Tibial nerve (tissue), 4 donors: ENCODE measurements at places on chromosomes 3 and 15. TPM values are rescaled to one million over a fixed set of nuclear protein-coding genes. Genes with fewer than 3 reads are reported as not detected.

The RPL29 gene
- total RNA-seq, result 809 TPM

The ACP3 gene
- total RNA-seq, result 0.42 TPM

The ZNF502 gene
- 7.8 TPM for total RNA-seq

The JMJD7 gene
- 9.0 TPM for total RNA-seq

The LYZL4 gene
- not detected for total RNA-seq

The KLHL40 gene
- total RNA-seq, result not detected

- no peak for DNase-seq
Measured at GRCh38 chr15:41915255-41915994, 21.6 kb upstream of the SPTBN5 start.

DNA sequence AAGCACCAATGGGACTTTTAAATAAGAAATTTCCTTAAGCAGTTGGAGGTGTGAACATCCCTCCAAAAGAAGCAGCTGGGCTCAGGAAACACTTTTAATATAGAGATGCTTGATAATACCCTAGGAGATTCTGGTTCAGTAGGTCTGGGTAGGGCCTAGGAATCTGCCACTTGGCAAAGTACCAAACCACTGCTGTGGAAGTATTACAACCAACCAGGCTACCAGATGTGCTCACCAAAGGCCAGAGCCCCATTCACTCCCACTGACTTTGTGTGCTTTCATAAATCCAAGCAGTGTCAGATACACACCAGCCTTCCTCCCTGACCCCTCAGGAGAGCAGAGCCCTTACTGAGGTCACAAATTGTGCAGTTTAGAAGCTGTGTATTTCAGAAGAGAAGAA, 162.6 kb downstream of the CCNL1 start:
- peak; percentile 11 for DNase-seq

DNA sequence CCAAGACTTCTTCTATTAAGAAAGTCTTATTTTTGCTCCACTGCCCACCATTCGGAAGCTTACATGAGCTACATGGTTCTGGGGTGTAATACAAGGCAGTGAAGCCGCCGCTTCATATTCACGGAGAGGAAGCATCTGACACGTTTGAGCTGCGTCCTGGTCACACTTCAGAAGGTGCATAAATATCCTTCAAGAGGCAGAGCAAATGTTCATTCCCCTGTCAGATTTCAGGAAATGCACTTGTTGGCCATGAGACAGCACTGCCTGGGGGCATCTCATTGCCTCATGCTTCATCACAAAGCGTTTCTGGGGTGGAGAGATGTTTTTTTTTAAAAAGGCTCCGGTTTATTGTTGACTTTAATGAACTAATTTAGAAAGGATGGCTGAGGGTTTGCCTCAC, 119.9 kb downstream of the CADPS start:
- DNase-seq, result no peak

GRCh38 chr15:86620157-86620556, 540.5 kb downstream of the AGBL1 start:
- DNase-seq, result no peak

- DNase-seq, result no peak
Measured at GRCh38 chr3:196886144-196886543, 18.4 kb downstream of the SENP5 start.

- no peak for DNase-seq
Measured at GRCh38 chr3:173747427-173747826, 349.9 kb downstream of the NLGN1 start.

GRCh38 chr3:183249006-183249718, 3.9 kb upstream of the B3GNT5 start:
- no peak for DNase-seq

GRCh38 chr3:45966950-45967640, 23.8 kb downstream of the CXCR6 start:
- no peak for DNase-seq

DNA sequence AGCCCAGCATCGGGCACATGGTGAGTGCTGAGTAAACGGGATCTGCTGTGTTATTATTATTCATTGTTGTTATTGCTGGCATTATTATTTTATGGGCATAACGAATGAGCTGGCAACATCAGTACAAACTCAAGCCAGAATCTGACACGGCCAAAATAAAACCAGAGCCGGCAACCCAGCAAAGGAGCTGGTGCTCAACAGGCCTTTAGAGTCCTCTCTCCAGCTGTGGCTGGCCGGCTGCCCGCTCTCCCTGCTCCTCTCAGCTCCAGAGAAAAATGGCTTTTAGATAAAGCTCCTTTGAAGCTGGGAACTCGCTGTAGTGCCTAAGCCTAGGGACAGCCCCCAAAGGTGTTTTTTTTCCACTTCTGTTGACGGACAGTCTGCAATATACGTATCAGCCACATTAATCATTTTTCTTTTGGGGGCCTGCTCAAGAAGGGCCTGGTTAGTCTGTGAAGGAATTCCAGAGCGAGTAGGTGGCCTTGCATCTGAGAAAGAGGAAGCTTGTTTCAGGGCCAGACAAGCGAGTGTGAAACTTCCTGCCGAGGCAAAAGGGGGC, 193.9 kb upstream of the UBE2E1 start:
- peak; percentile 58 for DNase-seq

GRCh38 chr15:64180235-64180824, 17.5 kb upstream of the PPIB start:
- DNase-seq, result no peak

DNA sequence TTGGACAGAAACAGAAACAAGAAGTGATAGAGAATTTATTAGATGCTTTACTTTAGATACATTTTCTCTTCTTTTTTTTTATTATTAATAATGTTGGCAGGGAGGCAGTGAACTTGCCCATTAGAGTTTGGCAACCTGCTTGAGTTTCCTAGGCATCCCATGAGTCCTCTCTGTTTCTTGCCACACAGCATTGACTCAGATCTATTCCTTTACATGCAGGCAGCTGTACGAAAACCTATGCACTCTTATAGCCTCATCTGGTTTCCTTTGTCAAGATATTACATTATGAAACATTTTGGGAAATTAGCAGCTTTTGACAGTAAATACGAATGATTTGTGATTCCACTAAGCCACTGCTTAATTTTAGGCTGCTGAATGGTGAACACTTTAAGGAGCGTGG, 23.3 kb downstream of the IL1RAP start:
- DNase-seq, result no peak

DNA sequence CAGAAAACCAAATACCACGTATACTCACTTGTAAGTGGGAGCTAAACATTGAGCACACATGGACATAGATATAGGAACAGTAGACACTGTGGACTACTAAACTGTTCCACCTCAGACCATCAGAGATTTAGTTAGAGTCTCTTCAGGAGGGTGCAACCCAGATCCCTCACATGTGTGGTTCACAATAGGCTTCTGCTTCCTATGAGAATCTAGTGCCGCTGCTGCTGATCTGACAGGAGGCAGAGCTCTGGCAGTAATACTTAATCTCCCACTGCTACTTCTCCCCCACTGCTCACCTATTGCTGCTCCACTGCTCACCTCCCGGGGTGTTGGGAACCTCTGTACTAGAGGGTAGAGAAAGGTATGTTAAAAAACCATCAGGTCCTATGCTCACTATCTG, 533.3 kb downstream of the NSUN3 start:
- no peak for DNase-seq

GRCh38 chr3:23017801-23018200, 185.3 kb upstream of the UBE2E2 start:
- no peak for DNase-seq

GRCh38 chr15:83039206-83039605, 27.8 kb upstream of the C15orf40 start:
- no peak for DNase-seq

DNA sequence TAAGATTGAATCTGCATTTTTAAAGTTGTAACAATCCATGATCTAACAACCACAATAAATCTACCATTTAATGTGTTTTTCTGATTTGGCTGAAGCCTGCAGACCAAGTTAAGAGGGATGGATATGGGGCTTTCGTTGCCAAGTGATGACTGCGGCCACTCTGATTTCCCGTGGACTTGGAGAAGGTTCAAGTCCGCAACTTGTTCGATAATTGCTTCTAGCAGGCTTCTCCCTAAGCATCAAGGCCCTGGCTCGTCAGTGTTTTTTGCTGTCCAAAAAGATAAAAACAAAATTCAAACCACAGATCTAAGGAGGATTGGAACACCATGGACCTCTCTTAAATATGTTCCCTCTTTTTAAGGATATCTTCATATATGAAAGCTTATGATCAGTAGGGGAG, 256.6 kb downstream of the CNTN3 start:
- no peak for DNase-seq

- no peak for DNase-seq
Measured at GRCh38 chr3:53155760-53156159, 5.2 kb upstream of the PRKCD start.
